ENCODE measurements at places on chromosomes 7 and 10.

DNA sequence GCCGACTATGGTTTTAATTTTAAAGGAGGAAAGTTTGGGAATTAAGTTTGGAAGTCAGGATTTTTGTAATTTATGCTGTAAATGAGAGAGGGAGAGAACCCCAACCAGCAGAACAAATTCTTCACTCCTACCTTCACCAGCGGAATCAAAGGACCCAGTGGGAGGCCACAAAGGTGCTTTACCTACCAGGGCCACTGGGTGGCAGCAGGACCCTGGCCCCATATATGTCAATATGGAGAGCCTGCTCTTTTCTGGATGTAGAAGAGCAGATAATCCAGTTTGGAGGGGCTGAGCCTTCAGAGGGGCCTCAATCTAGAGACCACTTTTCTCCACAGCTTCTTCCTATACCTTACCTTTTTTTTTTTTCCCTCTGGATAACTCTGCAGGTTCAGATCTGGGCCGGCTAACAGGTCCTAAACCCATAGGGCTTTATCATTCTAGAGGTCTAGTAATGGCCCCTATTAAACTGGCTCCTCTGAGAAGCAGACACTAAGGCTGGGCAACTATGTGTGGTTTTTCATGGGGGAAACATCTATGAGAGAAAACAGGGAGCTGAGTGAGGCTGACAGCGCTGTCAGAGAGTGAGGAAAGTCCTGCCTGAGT lies 8.5 kb upstream of the SCD start:
- peak; percentile 86 for DNase-seq

- no peak for DNase-seq
Measured at GRCh38 chr7:151665368-151665767, 145.7 kb upstream of the RHEB start.

DNA sequence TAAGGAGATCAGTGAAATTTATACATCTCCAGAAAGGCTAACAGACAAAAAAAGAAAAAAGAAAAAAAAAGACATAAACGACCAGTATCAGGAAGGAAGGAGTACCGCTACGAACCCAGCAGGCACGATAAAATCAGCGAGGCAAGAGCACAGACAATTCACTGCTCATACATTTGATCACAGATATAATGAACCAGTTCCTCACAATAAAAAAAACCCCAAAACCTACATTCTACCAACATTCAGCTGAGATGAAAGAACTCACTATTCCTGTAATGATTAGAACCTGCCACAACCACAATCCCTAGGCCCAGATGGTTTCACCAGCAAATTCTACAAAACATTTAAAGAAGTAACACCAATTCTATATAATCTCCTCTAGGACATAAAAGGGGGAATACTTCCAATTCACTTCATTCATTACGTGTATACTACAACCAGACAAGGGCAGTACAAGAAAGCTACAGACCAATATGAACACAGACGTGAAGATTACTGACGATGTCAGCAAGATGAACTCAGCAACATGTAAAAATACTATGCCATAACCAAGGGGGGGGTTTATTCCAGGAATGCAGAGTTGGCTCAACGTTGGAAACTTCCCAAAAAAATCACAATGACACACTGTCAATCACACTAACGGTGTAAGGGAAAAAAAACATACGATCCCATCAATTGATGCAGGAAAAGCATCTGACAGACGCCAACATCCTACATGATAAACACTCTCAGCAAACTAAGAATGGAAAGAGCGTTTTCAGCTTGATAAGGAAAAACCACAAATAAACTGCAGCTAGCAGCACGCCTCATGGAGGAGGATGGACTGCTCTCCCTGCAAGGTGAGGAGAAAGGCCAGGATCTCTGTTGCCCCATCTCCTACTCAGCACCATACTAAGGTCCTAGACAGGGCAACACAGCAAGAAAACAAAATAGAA lies 256.2 kb downstream of the ELFN1 start:
- peak; percentile 54 for DNase-seq

DNA sequence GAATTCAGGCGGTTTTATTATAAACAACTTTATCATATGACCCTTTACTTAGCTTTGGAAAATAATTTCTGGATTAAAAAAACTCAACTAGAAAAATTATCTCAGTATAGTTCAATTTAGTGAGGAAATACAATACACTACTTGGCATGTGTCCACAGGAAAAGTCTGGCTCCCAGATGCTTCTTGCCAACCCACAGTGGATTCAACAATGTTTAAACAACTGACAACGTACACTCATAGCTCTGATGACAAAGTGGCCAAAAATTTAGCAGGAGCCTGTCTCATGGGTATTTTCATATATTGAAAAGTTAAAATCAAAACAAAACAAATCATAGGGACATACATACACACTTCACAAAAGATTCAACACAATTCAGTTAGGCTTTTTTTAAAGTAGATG lies 158.8 kb downstream of the SKAP2 start:
- no peak for DNase-seq

GRCh38 chr7:7808626-7809025 lies 90.2 kb upstream of the RPA3 start:
- no peak for DNase-seq

GRCh38 chr10:125627646-125628045 lies 55.3 kb downstream of the TEX36 start:
- DNase-seq: no peak

DNA sequence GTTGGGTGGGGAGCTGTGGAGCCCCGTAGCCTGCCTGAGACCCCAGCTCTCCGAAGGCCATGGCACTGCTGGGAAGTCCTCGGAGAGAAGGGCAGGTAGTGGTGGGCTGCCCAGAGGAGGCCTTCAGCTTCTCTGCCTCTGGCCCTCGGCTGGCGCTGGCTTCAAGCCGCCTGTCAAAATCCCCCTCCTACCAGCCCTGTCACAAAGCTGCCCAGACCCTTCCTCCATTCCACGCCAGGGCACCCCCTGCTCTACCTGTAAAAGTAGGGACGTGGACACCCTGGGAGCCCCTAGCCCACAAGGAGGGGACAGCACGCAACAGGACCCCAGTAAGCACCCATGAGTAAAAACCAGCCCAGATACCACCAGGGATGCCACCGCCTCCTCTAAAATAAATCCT lies 31.6 kb downstream of the MAD1L1 start:
- no peak for DNase-seq

DNA sequence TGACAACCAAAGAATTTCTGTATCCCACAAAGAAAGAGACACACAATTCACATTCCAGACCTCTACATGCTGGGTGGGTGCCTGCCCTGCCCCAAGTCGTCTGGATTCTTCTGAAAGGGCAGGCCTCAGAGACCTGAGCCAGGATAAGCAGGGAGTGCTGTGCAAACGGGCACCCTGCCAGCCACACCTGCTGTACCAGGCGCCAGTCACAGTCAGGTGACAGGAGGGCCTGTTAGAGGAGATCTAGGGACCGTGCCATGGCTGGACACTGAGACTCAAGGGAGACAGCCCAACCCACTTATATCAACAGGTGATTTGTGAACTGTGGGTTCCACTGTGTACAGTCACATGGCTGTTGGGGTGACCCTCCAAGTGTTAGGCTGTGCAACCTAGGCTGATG lies 103.1 kb upstream of the AFAP1L2 start:
- no peak for DNase-seq

DNA sequence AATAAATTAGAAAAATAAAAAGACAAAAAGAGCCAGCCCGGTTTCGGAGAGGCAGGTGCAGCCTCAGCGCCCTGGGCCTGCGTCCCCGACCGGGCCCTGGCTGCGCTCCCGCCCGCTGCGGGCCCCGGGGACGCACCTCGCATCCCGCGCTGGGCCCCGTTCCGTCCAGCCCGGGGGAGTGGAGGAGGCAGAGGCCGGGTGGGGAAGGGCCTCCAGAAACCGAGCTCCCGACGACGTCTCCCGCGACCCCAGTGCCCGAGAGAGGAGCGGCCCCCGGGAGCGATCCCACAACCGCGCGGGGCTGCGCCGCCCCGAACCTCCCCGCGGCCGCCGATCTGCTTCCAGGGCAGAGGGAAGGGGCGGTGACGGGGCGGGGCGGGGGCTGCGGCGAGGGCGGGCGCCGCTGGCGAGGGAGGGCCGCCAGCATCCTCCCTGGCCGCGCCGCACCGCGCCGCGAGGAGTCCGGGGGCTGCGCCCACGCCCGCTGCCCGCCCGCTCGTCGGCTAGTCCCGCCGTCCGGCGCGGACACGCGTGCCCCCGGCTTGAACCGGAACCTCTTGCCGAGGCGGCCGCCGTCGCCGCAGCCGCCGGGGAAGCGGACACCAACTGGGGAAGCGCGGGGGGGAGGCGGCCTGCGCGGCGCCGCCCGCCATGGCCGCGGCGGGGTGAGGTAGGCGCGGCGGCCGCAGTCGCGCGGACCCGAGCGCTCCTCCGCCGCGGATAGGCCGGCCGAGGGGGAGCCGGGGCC lies at the start of gene CCNY:
TSS of gene CCNY (plus strand) at position 426 of the 748 bp plus-strand sequence. CDS start 545 bp downstream, outside the sequence.
- peak; percentile 59 for DNase-seq

DNA sequence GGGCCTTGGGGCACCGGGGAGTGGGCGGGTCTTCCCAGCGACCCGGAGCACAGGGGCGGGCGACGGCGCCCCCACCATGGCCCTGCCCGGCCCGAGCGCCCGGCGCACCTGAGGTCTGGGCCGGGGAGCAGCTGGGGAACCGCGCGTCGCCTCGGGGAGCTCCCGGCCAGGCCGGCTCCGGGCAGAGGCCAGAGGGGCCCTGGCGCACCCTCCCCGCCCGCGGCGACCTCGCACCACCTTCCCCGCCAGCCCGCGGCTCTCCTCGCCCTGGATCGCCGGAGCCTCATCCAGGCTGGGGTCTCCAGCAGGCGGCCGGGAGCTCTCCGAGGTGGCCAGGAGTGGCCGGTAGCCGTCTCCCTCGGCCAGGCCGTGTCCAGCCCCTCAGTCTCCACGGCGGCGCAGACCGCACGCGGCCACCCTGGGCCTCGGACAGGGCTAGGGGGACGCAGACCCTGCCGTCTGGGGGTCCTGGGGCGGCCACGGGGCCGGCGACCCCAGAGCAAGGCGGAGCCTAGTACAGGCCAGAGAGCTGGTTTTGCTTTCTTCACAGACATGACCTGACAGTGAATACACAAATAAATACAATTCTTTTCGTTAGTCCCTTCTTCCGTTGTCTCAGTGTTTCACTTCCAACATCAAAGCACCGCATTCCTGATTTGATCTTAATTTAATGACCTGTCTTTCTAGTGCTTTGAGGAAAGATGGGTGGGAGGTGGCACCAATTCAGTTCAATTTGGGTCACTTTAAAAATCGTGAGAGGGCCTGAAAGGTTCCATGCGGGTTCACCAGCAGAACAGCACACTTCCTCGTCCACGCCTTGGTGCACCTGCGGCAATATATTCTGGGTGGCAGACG lies 356.9 kb downstream of the DNAJB6 start:
- no peak for DNase-seq

DNA sequence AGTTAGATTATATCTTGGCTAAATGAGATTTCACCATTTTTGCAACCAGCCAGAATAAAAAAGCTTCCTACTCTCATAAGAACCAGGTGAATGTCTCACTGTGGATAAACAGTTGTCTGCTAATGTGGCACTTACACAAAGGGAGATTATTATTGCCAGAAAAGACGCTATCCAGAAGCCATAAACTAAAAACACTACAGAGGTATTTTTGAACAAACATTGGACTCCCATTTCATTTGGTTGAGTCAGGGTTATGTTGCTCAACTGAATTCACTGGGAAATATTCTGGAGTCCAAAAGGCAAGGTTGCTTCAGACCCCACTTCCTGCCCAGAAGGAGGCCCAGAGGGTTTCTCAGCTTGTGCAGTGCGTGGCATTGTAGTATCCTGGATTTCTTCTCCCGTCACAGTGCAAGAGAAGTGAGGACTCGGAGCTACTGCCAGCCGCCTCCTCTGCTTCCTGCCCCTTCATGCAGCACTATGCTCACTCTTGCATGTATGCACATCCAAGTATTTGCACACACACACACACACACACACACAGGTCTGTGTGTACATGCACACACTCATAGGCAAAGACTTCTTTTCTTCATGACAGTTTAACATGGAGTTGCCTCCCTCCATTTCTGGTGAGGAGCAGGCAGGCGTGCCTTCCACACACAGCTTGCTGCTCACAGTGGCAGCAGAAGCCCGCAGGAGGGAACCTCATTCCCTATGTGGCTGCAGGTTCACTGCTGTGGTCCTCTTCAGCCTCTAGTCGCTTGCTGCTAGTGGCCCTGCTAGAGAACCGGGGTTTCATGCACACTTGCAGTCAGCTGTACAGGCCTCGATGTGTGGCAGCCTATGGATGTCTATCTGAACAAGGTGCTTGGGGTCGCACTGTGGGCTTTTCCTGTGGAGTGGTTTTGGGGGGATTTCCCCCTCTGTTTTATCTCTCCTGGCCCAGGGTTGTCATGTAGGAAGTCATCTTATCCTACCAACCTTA lies 10.1 kb downstream of the DENND10 start:
- DNase-seq: no peak

GRCh38 chr7:1912593-1913465 lies 242.8 kb downstream of the ELFN1 start:
- DNase-seq: no peak

DNA sequence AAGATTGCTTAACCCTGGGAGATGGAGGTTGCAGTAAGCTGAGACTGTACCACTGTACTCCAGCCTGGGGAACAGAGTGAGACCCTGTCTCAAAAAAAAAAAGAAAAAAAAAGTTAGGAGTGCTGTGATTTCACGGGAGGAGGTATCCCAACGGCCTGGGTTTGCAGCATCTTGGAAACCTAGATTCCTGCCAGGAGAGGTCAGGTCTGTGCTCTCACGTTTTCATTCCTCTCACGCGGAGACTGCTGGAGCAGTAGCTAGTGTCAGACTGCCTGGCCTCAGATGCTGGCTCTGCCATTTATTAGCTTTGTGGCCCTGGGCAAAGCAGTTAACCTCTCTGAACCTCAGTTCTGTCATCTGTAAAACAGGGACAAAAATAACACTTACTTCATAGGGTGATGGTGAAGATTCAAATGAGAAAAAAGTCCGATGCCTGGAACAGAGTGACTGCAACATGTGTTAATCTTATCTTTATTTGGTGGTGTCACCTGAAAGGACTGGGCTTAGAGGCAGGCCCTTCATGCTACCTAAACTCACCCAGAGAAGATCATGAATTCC lies 94.9 kb downstream of the GAD2 start:
- DNase-seq: no peak

DNA sequence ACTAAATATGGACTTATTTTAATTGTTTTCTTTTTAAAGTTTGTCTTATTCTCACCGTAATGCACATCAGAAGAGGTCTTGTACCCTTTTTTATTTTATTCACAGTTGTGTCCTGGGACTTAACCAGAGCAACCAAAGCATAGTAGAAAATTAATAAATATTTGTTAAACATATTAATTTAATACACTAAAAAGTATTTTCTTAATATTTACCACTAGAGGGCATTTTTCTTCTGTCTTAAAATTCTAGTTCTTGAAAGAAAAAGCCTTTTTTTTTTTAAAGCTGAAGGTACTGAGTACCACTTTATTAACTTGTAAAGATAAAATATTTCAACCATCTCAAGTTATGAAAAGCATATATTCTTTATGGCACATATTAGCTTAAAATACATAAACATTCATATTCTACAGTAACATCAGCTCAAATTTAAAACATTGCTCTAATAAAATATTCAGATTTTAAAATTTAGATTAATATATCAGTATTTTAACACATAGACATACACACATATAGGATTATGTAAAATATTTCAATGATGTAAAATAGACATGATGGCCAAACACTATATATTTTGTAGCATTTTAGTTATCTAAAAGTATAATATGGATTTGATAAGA lies 260.4 kb downstream of the SEMA3A start:
- DNase-seq: no peak

- DNase-seq: no peak
Measured at GRCh38 chr10:101575580-101576210, 12.4 kb downstream of the POLL start.
